Activated CD8-positive, alpha-beta T cell treated with anti-CD3 and anti-CD28 coated beads for 36 hours (primary cell): ENCODE measurements at places on chromosomes 12 and 14. TPM values are rescaled to one million over a fixed set of nuclear protein-coding genes. Genes with fewer than 3 reads are reported as not detected.

DNA sequence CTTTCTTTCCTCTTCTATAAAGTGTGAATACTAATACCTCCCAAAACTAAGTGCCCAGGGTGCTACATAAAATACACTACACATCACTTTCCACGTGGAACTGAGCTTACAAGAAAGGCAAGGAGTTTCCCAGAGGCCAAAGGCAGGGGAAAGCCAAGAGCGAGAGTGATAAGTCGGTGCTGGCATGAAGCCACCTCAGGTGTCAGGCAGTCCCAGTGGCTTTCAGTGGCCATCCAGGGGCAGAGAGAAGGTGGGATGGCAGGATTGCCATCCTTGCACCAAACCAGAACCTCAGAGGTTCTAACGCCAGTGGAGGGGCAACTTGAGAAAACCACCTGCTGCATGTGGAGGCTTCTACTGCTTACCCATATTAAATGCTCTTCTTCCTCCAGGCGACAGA, 79.7 kb upstream of the DIO3 start:
- no peak for DNase-seq

DNA sequence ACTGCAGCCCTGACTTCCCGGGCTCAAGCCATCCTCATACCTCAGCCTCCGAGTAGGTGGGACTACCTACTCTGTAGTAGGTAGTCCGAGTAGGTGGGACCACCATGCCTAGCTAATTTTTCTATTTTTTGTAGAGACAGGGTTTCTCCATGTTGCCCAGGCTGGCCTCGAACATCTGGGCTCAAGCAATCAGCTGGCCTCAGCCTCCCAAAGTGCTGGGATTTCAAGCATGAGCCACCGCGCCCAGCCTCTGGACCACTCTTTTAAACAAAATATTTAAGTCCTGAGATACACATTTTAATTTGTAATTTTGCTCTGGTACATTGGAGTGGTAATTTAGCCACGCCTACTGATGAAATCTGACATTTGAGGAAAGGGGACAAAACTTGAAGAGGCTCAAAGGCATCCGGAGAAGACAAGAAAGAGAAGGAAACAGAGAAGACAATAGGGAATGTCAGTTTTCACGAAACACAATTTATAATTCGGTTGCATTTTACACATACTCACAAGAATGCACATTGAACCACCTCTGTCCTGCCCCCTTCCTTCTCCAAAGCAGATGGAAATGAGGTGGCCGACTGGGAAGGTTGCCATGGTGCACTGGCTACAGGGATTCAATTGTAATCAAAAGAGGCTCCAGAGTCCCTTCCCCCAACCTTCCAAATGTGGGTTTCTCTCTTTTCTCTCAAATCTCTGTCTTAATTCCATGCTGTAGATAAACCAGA, 9.7 kb upstream of the TUBA1A start:
- DNase-seq = no peak

DNA sequence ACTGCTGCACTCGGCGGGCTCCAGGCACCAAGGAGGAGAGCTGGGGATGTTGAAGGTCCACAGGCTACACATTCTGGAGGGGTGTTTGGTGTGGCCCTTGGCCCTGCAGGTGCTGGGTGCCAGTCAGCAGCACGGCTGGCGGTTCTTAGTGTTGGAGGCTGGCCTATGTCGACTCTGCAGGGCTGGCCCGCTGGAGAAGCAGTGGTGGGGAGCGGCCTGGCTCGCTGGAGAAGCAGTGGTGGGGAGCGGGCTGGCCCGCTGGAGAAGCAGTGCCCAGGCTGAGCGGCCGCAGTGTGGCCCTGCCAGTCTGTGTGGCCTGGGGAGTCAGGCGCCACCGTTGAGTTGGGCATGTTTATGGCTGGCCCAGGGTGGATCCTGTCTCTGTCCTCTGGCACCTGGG, 27.3 kb downstream of the MTA1 start:
- DNase-seq = no peak

MGAT4C gene
- not detected for total RNA-seq

POTEM gene
- total RNA-seq = not detected

TESPA1 gene
- 112 TPM for total RNA-seq

GRCh38 chr12:103697971-103698751, 111.1 kb downstream of the STAB2 start:
- no peak for DNase-seq

DNA sequence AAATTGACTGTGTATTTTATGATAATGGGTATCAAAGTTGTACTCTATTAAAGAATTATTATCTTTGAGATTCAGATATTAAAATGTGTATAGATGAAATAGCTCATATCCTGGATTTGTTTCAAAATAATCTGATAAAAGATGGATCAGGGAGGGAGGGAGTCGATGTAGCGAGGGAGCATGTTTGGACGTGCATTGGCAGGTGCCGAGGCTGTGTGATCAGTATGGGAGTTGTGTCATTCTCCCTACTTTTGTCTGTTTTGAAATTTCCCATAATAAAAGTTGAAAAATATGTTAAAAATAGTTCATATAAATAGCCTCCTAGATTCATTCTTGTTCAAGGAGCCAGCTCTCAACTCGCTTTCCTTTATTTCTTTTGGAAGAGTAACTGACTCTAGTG, 171.6 kb upstream of the HIF1A start:
- no peak for DNase-seq

LMNTD1 gene
- not detected for total RNA-seq

GRCh38 chr12:3727877-3728632, 24.9 kb downstream of the CRACR2A start:
- DNase-seq = peak; percentile 67

GRCh38 chr12:452667-453210, 7.0 kb upstream of the B4GALNT3 start:
- DNase-seq = peak; percentile 91

CCDC196 gene
- total RNA-seq = not detected

ADAM21 gene
- total RNA-seq = not detected

KLRC1 gene
- 5.3 TPM for total RNA-seq

HSPB8 gene
- total RNA-seq = not detected

DNA sequence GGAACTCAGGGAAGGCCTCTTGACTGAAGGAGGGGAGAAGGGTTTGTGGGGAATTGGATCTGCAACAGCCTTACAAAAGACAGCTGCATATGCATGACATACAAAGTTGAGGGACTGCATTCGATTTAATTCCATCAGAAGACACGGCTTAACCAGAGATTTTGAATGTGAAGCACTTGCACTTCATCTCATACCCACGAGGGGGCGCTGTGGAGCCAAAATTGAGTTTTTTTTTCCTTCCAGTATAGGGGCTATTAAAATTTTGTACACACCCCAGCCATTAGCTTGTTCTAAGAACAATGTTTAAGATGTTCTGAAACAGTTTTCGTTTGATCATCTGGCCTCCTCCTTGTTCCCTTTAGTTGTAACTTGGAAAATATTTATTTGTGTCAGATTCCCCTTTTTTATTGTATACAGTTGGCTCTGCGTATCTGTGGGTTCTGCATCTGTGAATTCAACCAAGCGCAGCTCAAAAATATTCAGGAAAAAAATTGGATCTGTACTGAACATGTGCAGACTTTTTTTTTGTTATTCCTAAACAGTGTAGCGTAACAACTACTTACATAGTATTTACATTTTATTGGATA, 1.6 kb downstream of the SUDS3 start:
- DNase-seq = peak; percentile 86

OR8S1 gene
- not detected for total RNA-seq

- DNase-seq = no peak
Measured at GRCh38 chr12:62995097-62995496, 60.1 kb upstream of the PPM1H start.

SLC10A1 gene
- not detected for total RNA-seq

DNA sequence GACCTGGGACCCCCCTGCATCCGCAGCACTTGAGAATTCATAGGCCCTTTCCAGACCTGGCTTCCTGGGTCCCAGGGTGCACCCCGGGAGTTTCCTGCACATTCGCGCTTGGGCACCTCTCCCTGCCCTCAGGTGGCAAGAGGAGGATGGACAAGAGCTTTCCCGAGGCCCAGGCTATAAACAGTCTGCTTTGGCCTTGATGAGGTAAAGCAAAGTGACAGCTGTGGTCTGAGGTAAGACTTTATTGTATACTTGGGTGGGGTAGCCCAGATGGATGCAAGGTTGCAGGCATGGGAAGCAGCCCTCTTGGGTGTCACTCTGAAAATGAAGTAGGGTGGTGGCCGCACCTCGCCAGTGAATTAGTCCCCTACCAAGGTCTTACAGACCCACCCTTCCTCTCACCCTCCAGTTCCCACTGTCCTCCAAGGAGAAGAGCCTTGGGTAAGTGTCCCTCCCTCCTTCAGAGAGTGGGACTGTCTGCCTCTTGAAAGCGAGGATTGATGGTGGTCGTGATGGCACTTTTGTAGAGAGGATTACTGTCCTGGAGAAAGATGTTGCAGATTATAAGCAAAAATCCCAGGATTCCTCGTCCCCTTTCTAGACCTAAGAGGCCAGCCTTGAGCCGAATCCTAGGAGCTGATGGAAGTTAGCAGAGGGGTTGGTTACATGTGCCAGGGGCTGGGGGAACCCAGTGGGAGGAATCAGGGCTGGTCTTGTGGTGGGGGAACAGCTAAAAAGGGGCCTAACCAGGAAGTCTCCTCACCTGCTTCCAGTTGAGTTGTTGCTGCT, 10.6 kb upstream of the CSAD start:
- DNase-seq = no peak

- no peak for DNase-seq
Measured at GRCh38 chr12:88255224-88255623, 113.1 kb downstream of the TMTC3 start.

TAS2R50 gene
- total RNA-seq = 0.63 TPM

DNA sequence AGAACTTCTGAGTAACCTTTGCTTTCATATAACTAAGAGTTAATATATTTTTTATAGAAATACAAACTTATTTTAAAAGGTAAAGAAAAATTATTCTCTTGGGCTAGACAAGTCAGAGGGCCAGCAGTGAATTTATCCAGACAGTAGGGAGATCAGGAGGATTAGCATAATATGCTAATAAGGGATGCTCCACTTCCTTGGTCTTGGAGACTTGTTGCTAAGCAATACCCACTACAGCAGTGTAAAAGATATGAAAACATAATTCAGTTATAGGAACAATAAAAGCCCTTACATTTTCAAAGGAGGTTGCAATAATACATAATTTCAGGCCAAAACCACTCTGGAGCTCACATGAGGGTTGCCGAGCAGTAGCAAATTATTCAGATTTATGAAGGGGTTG, 615.6 kb downstream of the KCNH5 start:
- DNase-seq = no peak

DNA sequence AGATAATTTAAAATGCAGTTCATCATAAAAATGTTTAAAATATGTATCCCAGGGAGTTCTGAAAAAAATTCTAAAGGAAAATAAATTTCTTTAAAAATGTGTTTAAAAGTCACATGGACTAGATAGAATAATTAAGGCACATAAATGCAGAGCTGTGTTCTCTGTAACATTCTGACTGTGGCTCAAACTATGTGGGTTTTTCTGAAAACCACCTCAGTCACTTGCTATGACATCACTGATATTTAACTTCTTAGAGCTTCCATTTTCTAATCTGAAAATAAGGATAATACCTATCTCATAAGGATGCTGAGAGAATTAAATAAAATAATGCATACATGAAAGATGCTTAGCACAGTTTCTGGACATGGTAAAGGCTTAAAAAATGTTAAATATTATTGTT, 107.3 kb downstream of the SLC41A2 start:
- no peak for DNase-seq
